ENCODE measurements at places on chromosomes 4 and X.

DNA sequence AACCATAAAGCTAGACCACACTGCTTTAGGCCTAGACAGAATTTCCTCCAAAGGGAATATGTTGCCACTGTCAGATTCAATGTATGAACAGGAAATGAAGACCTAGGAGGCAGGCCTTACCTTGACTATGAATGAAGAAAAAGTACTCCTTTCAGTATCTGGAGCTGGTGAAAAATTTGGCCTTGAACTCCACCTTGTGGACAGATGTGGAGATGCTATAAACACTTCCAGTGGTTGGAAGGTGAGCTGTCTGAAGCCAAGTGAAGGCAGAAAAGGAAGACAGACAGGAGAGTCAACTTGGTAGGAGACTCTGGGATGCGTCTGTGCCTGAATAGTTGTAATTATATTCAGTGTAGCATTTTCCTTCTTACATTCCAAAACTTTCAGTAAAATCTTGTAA lies 17.2 kb downstream of the SPIN3 start:
- peak; percentile 68 for DNase-seq

- no peak for DNase-seq
Measured at GRCh38 chr4:41572516-41572915, 34.6 kb downstream of the LIMCH1 start.

DNA sequence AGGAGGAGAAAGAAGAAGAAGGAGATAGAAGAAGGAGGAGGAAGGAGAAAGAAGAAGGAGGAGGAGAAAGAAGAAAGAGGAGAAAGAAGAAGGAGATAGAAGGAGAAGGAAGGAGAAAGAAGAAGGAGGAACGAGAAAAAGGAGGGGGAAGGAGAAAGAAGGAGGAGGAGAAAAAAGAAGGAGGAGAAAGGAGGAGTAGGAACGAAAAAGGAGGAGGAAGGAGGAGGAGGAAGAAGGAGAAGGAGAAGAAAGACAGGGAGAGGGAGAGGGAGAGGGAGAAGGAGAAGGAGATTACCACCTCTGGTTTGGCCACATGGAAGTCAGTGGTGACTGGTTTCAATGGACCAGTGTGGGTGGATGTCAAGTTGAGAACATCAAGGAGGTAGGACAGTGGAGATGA lies 50.0 kb upstream of the VEGFD start:
- no peak for DNase-seq

GRCh38 chrX:39242187-39242586 lies 440.9 kb downstream of the MID1IP1 start:
- peak; percentile 69 for DNase-seq

DNA sequence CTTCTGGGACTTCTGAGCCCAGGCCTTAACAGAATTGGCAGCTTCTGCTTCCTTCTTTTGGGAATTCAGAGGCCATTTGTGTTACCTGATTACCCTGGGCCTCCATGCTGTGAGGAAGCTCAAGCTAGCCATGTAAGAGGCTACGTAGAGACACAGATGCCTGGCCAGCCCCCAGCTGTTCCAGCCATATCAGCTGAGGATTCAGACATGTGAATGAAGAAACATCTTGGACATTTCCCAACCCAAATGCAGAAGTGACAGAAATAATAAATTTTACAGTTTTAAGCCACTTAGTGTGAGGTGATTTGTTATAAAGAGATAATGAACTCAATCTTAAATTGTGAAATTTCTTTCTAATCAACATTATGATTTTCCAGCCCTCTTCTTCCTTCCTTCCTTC lies 18.7 kb upstream of the ZNF827 start:
- DNase-seq: peak; percentile 52

- DNase-seq: no peak
Measured at GRCh38 chr4:174742561-174742960, 86.5 kb downstream of the GLRA3 start.

DNA sequence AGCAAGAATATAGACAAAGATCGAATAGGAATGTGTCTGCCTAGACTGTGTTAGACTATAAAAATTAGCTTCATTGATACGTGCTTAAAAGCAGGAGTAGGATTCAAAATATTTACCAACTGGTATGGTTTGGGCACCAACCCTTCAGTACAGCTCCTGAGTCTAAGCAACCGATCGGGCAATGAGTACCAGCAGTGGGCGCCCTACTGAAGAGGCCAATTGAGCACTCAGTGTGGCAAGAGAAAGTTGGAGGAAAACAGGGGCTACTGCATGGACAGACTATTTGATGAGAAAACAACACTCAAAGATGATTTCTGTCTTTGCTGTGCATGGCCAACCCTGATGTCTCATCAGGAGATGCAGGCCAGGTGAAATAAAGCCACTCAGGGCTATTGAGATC lies 176.0 kb upstream of the NWD2 start:
- DNase-seq: peak; percentile 11

DNA sequence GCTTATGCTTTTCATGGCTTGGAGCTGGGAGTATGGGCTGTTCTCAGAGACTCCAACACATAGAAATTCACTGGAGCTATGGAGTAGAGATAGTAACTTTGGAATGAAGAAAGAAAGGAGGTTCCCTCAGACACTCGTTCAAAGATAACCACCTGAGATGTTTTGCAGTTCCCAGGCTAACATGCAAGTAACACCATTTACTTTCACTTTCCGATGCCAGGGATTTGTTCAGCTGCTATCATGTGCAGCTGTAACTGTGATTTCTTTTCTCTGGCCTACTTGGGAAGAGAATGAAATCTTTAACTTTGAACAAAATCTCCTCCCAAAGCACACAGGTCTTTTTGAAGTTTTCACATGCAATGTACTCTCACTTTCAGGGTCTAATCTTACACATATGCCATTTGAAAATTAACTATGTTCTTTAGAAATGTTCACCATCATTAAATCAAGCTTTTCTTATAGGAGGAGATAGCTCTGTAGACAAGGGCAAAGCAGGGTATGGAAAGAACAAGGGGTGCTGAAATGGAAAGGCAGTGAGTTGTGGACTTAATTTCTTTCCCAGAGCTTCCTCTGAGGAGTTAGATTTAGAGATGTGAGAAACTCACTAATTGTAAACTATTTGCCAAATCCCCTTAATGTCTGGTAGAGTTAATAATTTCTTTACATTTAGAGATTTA lies 514.3 kb downstream of the PDHA2 start:
- DNase-seq: no peak

GRCh38 chrX:85930099-85930498 lies 117.3 kb downstream of the CHM start:
- DNase-seq: no peak

- DNase-seq: no peak
Measured at GRCh38 chr4:766559-767283, 59.2 kb downstream of the CPLX1 start.

- DNase-seq: no peak
Measured at GRCh38 chr4:150130933-150131332, 52.7 kb downstream of the DCLK2 start.

- no peak for DNase-seq
Measured at GRCh38 chr4:73948291-73948690, 33.5 kb downstream of the PF4 start.

DNA sequence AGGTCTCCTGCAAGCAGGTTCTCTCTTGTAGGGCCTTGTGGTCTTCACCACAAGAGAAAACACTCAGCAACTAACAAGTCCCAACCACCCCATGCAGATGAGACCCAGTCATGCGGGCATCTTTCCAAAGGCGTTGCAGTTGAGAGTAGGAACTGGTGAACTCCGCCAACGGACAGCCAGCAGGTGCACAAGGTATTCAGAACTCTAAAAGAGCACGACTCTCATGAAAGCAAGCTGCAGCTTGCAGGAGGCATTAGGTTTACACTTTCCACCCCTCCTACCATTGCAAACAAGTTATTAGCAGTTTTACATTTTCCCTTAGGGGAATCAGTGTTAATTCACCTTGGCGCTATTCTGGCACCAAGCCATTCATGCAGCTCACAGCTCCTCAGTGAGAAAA lies 173.4 kb upstream of the KIT start:
- no peak for DNase-seq

DNA sequence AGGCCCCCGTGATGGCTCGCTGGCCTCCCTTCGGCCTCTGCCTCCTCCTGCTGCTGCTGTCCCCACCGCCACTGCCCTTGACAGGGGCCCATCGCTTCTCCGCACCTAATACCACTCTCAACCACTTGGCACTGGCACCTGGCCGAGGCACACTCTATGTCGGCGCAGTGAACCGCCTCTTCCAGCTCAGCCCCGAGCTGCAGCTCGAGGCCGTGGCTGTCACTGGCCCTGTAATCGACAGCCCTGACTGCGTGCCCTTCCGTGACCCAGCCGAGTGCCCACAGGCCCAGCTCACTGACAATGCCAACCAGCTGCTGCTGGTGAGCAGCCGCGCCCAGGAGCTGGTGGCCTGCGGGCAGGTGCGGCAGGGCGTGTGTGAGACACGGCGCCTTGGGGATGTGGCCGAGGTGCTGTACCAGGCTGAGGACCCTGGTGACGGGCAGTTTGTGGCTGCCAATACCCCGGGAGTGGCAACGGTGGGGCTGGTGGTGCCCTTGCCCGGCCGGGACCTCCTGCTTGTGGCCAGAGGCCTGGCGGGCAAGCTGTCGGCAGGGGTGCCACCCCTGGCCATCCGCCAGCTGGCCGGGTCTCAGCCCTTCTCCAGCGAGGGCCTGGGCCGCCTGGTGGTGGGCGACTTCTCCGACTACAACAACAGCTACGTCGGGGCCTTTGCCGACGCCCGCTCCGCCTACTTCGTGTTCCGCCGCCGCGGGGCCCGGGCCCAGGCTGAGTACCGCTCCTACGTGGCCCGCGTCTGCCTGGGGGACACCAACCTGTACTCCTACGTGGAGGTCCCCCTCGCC lies 3.0 kb downstream of the PLXNB3 start:
- no peak for DNase-seq

DNA sequence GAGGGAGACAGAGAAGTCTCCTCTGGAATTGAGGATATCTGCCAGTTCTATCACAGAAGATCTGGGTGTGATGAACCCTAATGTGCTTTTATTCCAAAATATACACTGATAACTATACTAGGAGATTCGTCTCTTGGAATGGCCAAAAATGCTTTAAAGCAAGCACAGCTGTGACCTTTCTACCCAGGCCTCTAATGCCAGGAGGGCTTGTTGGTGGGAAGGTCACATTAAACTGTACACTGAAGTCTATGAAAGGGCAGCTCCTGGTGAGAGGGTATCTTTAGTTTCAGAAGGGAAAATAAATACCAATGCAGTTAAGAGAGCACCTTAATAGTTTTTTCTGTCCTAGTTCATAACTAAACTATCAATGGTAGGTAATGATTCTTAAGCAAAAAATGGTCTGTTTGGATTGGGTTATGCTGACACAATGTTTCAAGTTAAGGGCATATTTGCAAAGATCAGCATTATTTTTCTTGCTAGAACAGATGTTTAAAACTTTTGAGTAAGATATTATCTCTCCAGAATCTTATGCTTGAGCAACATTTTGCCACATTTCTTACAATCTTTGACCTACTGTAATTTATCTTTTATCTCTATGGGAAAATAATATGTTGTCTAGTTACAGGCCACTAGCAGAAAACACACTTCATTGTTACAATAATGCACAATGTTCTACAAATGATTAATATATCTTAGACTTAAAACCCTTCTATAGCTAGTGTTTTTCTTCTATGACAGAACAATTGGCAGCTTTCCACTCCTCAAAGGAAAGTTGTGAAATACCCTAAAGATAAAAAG lies 59.6 kb downstream of the SEC24D start:
- peak; percentile 53 for DNase-seq

DNA sequence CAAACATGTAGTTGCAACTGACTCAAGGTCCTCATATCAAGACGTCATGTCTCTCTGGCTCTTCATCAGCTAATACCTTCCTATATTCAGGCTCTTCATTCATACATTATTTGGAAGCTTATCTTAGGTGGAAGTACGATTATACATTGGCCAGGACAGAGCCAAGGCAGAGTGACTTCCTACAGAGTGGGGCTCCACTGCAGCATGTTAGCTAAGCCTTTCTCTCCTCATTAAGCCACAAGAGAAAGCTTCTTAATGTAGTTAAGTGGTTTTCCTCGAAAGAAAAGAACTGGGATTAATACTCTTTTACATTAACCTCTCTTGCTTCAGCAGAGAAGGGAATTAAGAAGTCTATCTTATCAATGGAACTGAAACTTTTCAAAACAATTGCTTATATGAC lies 15.0 kb downstream of the C4orf33 start:
- no peak for DNase-seq

GRCh38 chr4:185369731-185370130 lies 26.0 kb downstream of the LRP2BP start:
- DNase-seq: no peak

DNA sequence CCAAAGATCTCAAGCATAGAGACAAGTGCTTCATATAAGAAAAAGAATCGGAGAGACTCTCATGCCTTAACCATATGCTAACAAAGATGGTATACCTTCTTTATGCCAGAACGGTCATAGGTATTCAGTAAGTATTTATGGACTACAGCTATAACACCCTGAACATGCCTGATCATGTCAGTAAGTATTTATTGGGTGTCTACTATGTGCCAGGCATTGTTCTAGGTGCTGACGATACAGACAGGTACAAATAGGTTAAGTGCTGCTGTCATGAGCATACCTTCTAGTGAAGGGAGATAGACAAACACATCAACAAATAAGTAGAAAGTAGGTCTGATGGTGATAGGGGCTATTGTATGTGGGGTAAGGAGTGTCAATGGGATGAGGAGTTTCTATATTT lies 9.5 kb upstream of the MID1 start:
- DNase-seq: no peak

GRCh38 chr4:13322681-13323101 lies 161.4 kb downstream of the RAB28 start:
- no peak for DNase-seq

DNA sequence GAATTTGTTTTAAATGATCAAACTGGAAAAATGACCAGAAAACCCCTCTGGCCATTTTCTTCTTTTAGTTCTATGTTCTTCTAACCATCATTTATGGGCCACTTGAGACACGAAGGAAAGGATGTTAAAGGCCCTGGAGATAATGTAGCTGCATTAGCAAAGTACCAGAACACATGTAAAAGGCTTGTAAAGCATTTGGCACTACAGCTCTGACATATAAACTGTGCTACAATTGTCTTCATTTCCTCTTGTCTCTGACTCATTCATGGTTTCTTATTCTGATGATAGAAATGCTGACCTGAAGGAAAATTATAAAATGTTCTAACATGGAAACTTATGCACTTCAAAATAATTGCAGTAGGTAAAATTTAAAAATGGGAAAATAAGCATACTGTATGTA lies 388.7 kb downstream of the FAT4 start:
- DNase-seq: no peak

DNA sequence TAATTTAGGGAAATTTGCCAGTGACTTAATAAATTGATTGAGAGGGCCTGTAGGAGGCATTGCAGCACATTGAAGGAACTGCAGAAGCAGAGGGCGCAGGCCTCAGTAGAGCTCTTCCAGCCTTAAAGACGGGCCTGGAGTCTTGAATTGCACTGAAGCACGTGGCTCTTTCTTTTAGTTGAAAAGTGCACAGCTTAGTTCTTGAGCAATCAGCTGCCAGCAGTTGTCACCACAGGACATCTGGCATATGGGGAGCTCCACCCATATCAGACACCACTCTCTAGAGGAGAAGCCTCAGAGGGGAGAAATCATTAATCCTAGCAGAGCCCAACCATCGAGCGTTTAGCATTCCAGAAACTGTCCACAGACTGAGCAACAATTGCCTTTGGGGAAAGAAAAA lies 16.0 kb upstream of the FGF16 start:
- peak; percentile 87 for DNase-seq

GRCh38 chr4:8653326-8654000 lies 60.9 kb downstream of the CPZ start:
- DNase-seq: no peak
